Stimulated activated CD4-positive, alpha-beta T cell treated with anti-CD3 and anti-CD28 coated beads, Interleukin-1b, Interleukin-23, amount 100 ng/mL, for 1 hour (primary cell): ENCODE measurements at places on chromosomes 4 and X.

DNA sequence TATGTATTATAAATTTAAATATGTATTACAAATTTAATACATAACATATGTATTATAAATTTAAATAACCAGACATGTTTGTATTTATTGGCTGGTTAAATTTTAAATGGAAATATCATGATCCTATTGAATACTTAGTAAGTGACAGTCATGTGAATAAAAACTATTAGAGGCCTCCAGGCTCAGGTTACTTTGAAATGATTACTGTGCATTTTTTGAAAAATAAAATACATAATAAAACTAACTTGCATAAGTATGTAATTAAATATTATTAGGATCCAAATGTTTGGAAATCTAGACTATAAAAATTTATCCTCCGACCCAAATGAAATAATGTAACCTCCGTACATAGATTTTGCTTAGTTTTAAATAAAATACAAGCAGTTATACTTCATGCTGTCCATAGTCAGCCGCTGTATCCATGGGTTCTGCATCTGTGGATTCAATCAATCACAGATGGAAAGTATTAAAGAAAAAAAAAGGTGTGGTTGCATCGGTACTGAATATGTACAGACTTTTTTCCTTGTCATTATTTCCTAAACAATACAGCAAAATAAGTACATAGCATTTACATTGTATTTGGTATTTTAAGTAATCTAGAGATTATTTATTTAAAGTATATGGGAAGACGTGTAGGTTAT lies 140.7 kb downstream of the WDFY3 start:
- DNase-seq: no peak

- DNase-seq: no peak
Observed at GRCh38 chrX:105981772-105982485, 56.6 kb downstream of the SERPINA7 start.

DNA sequence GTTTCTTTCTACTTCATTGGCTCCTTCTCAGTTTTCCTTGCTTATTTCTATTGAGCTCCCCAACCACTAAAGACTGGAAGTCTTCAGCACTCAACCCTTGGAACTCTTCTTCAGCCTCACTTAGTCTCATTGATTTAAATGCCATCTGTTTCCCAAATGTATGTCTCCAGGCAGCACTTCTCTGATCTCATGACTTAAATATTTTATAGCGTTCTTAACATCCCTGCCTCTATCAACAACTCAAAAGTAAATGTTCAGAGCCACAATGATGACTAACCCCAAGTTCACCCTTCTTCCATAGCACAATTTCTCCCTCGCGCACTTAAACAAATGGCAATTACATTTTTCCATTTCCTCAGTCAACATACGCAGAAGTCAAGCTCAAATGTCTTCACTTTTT lies 1393.3 kb downstream of the ARAP2 start:
- no peak for DNase-seq

GRCh38 chrX:40104630-40104984 lies 6.8 kb upstream of the BCOR start:
- DNase-seq: no peak
